ENCODE measurements at places on chromosomes 3 and 15.

GRCh38 chr3:189953551-189953950, 167.1 kb downstream of the P3H2 start:
- DNase-seq: no peak

- no peak for DNase-seq
These were observed 694.6 kb upstream of the DPPA4 start for GRCh38 chr3:110031975-110032374.

DNA sequence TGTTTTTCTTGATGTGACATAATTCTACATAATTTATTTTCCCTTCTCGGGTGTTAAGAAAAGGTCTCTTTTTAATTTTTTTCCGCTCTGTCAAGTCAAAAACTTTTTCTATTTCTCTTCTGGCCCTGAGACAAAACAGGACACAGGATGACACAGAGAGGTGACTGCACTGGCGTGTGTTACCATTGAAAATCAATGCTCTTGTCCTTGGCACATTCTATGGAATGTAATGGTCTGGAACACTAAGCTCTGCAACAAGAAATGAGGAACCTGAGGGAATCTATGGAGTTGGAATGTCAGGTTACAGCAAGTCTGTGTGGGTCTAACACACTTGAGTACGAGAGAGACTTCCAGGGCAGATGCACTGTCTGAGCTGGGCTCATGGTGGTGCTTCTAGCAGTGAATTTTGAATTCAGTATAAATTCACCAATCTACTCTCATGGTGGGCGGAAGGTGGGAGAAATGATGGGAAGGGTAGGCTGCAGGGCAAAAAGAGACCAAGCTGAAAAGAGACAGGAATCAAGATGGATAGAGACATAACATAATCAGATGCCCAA, 508.3 kb downstream of the TUSC7 start:
- no peak for DNase-seq

DNA sequence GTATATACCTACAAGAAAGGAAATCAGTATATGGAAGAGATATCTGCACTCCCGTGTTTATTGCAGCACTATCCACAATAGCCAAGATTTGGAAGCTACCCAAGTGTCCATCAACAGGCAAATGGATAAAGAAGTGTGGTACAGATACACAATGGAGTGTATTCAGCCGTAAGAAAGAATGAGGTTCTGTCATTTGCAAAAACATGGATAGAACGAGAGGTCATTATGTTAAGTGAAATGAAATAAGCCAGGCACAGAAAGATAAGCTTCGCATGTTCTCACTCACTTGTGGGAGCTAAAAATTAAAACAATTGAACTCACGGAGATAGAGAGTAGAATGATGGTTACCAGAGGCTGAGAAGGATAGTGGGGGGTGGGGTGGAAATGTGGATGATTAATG, 53.1 kb downstream of the FAM81A start:
- peak; percentile 21 for DNase-seq

GRCh38 chr3:108118038-108118768, 27.4 kb upstream of the CD47 start:
- DNase-seq: no peak
